ENCODE measurements at places on chromosomes 2 and 18.

GRCh38 chr2:68516051-68516955, 48.9 kb downstream of the APLF start:
- DNase-seq = no peak

DNA sequence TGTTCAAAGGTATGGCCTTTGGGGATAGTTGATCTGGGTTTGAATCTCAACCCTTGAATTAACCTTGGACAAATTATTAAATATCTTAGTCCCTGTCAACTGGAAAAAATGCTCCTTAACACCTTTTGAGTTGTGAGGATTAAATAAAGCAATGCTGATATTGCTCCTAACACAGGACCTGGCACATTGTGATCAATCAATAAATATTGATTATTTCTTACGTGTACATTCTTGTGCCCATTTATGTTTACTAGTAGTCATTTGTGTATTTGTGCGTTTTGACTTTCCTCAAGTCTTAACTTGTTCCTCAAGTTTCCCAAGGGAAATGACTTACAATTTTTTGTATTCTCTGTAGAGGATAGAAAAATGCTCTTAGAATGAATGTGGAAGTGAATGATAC, 19.6 kb upstream of the FIGN start:
- no peak for DNase-seq

DNA sequence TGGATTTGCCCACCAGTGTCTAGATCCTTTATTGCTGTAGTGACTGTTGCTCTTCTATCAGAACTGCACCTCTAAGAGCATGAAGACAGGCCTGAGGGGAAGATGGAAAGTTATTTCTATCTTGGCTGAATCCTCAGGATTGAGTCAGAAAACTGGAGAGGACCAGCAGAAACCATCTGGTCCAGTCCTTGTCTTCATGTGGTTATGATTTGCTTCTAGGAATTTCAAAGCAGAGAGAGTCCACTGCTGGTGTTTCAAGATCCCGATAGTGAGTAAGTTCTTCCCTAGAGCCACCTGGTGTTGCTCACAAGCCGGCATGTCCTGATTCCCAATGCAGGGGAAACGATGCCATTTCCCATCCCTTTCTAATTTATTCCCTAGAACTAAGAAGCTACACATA, 84.2 kb downstream of the NCKAP5 start:
- no peak for DNase-seq

GRCh38 chr18:5918205-5918858, 23.0 kb upstream of the TMEM200C start:
- DNase-seq = no peak

GRCh38 chr2:98830571-98831145, 99.7 kb upstream of the MGAT4A start:
- no peak for DNase-seq

DNA sequence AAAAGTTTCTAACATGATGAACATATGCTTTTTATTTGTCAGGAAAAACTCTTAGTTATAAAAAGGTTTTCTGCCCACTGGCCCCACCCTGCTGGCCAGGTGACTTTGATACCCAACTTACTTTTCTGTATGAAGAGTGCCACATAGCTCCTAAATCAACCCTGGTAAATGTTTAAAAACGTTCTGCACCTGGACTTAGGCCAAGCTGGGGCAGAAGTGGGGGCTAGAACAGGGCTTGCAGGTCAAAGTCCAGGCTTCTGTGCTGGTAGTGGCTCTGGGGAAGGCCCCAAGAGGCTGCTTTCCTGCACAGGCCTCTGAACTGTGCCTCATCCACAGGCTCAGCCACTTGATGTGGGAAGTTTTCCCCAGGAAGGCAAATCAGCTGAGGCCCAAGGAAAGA, 171.7 kb downstream of the ANKRD30B start:
- DNase-seq = no peak
